ENCODE measurements at places on chromosomes 1 and 21.

- no peak for DNase-seq
Measured at GRCh38 chr1:8417625-8418024, 99.7 kb downstream of the SLC45A1 start.

DNA sequence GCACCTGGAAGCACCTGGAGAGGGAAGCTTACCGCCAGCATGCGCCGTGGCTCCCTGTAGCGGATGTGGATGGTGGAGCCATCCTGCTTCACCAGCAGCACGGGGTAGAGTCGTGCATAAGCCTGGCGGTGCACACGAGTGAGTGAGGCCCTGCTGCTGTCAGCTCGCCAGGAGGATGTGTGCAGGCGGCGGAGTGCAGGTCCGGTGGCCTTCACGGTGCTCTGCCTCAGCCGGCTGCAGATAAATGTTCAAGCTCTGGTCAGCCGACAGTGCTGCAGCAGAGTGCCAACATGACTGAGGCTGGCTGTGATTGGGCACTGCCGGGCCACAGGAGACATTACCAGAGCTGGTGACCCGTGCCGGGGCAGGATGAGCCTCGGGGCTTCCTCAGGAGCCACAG, 1.5 kb downstream of the MRPL55 start:
- DNase-seq, result no peak

DNA sequence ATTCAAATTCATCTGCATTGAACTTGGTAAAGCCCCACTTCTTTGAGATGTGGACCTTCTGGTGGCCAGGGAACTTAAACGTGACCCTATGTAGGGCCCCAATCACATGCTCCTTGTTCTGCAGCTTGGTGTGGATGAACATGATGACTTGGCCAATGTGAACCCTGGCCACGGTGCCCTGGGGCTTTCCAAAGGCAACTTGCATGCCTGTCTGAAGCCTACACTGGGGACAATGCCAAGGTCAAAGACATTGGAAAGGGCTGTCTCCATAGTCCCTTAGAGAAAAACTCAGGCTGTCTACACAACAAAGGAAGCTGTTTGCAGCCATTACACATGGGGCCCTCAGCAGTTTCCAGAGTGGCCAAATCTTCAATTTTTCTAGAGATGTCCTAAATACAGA, 8.9 kb upstream of the VPS13D start:
- no peak for DNase-seq

DNA sequence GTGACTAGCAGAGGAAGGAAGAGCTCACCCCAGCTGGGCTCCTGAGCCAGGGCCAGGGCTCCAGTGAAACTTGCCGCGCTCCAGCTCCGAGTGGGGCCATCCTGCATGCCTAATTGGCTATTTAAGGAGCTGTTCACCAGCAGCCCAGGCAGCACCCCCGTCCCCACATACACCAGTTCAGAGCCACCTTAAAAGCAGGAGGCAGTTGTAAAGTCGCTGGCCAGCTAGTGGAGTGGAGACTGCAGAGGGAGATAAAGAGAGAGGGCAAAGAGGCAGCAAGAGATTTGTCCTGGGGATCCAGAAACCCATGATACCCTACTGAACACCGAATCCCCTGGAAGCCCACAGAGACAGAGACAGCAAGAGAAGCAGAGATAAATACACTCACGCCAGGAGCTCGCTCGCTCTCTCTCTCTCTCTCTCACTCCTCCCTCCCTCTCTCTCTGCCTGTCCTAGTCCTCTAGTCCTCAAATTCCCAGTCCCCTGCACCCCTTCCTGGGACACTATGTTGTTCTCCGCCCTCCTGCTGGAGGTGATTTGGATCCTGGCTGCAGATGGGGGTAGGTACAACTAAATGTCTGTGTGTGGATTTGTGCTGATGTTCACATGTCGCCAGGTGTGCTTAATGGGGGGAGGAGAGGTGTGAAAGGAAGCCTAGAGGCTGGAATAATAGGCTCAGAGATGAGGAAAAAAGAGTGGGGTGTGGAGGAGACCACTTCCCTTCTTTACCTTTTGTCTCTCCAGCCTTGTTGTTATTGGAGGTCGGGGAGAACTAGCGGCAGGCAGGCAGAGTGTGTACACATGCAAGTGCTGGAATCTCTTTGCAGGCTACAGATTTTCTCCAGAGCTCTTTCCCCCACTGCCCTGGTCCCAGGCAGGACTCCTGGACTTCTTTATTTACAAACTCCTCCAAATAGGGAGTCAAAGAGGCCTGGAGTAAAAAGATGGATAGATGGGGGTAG, at the start of gene CA14:
Gene CA14 (plus strand): TSS at position 151 of the 962 bp plus-strand sequence. CDS start 355 bp downstream, at position 506.
- no peak for DNase-seq

Data from osteocyte (in vitro differentiated cells).